Right forelimb (tissue), 1 donor: ENCODE measurements at places on chromosomes 3 and 15.

DNA sequence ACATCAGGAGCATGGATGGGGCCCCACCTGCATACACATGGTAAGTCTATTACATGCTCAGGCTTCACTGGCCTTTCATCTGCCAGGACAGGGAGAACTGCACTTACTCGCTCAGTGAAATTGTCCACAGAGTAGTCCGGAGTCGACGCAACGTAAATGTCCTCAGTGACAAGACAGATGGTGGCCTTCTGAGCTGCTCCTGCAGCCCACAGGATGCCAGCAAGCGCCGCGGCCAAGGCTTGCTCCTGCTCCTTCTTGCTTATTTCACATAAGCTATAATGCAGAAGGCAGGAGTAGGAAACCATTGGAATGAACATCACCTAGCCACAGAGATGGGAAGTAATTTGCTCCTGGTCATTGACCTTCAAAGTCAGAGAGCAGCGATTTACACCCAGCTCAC is 14.4 kb downstream of the MINDY4B start:
- no peak for DNase-seq

DNA sequence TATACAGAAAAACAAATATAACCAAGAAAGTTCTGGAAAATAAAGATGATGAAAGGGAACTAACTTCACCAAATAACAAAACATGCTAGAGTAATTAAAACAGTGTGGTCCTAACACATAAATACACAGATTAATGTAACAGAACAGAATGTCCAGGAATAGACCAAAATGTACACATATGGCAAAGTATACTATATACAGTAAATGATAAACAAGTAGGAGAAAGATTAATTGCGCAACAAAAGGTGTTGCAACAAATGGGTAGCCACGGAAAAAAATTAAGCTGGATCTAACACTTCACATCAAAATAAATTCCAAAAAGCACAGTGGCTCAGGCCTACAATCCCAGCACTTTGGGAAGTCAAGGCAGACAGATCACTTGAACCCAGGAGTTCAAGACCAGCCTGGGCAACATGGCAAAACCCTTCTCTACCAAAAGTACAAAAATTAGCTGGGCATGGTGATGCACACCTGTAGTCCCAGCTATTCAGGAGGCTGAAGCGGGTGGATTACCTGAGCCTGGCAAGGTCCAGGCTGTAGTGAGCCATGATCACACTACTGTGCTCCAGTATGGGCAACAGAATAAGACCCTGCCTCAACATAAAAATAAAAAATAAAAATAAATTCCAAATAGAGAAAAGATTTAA is 19.8 kb downstream of the SCAP start:
- DNase-seq = no peak

DNA sequence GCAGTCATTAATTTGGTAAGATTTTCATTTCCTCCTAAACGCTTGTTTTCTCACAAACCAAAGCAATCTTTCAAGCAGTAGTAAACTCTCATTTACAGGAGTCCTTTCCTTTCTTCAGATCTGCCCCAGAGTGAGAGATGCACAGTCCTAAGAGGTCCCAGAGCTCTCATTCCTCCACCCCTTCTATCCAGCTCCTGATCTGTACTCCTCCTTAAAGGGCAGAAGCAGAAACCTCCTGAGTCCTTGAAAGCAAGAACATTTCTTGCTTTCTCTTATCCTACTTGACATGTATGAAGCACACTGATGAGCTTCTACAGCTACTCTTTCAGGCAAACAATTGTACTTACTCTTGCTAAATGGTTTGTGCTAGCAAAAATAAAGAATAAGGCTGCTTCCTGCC is 11.7 kb downstream of the EXD1 start:
- no peak for DNase-seq

GRCh38 chr3:17023006-17023664 is 138.4 kb downstream of the PLCL2 start:
- no peak for DNase-seq

GRCh38 chr3:169759256-169759655 is 5.6 kb downstream of the TERC start:
- no peak for DNase-seq

DNA sequence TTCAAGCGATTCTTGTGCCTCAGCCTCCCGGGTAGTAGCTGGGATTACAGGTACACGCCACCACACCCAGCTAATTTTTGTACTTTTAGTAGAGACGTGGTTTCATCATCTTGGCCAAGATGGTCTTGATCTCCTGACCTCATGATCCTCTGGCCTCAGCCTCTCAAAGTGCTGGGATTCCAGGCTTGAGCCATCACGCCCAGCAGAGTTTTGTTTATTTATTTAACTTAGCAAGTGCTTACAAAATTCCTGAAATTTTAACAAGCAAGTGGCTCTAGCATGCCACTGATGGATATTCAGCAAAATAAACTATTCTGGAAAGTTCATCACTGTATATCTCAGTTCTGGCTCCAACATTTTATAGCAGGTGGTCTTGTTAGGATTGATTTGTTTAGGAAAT is 585.9 kb downstream of the OTOL1 start:
- DNase-seq = no peak

GRCh38 chr15:89116404-89116803 is 28.1 kb downstream of the ABHD2 start:
- no peak for DNase-seq

GRCh38 chr3:141811348-141811747 is 48.1 kb downstream of the GRK7 start:
- no peak for DNase-seq

- DNase-seq = peak; percentile 49
Measured at GRCh38 chr15:35674873-35675781, 129.2 kb upstream of the DPH6 start.

GRCh38 chr15:61086756-61087155 is 142.3 kb downstream of the RORA start:
- DNase-seq = no peak

- DNase-seq = no peak
Measured at GRCh38 chr3:21839592-21839991, 88.6 kb upstream of the ZNF385D start.

- no peak for DNase-seq
Measured at GRCh38 chr3:31509147-31509728, 23.5 kb upstream of the STT3B start.
